ENCODE measurements at places on chromosomes 6 and 20.

GRCh38 chr6:7528565-7528964 is 12.9 kb upstream of the DSP start:
- no peak for DNase-seq

- DNase-seq: no peak
Measured at GRCh38 chr20:51461306-51461705, 81.2 kb downstream of the NFATC2 start.

- DNase-seq: peak; percentile 95
Measured at GRCh38 chr6:14001329-14002012, 76.7 kb downstream of the RNF182 start.

DNA sequence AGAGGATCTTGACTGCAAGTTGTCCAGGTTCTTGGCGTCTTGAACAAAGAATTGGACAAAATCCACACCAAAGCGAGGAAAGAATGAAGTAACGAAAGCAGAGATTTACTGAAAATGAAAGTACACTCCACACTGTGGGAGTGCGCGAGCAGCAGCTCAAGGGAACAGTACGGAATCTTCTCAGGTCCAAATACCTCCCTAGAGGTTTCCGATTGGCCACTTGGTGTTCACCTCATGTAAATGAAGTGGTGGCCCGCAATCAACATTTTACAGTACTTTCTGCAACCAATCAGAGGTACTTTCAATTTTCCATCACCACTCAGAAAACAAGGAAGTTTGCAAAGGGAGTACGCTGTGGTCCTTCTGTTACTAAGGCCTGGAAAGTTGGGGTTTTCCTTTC is 122.4 kb downstream of the PTPRK start:
- DNase-seq: peak; percentile 42

DNA sequence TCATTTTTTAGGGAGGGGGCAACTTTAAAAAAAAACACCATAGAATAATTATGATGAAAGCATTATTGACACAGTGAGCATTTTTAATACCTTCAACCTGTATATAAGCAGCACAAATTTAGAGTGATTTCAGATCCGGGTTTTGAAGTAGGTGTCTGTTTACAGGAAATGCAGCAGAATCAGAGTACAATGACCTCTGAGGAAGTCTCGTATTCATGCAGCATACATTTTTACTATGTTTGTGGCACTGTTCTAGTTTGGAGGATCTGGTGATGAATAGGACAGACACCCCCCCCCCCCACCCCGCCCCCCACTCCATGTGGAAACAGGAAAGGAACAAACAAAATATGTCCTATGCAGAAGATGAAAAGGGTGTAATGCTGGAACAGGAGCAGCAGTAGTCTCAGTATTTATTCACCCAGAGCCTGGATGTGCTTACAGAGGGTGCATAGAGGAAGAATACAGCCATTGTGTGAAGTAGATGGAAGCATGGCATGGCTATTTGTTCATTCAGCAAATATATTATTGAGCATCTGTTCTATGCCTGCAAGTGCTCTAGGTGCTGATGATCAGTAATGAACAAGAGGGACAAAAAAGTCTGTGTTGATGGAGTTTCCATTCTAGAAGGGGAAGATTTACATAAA is 19.7 kb downstream of the VAPB start:
- no peak for DNase-seq

GRCh38 chr6:90819483-90819882 is 232.6 kb upstream of the MAP3K7 start:
- DNase-seq: no peak

GRCh38 chr20:62918147-62918546 is 8.2 kb downstream of the DIDO1 start:
- no peak for DNase-seq

GRCh38 chr20:45008521-45009049 is 42.3 kb downstream of the STK4 start:
- DNase-seq: no peak

GRCh38 chr6:148461986-148462577 is 119.4 kb downstream of the SASH1 start:
- no peak for DNase-seq

DNA sequence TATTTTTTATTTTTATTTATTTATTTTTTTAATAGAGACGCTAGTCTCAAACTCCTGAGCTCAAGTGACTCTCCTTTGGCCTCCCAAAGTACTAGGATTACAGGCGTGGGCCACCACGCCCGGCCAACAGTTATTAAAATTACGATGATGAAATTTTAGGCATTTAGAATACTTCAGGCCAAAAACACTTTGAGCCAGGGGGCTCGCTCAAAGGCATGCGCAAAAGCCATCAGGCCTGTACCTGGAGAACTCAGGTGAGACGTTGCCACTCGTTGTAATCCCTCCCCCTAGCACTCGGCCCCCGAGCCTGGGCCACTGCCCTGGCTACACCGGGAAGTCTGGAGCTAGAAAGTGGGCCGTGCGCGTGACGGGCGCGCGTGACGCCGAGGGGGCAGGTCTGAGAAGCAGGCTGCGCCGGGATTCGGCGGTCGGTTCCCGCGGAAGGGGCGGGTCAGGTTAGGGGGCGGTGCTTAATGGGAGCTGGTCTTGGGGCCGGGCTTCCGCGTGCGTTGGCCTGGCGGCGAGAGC is 337 bp upstream of the CBFA2T2 start:
- DNase-seq: peak; percentile 98

- DNase-seq: no peak
Measured at GRCh38 chr6:53771785-53772624, 22.8 kb upstream of the LRRC1 start.

DNA sequence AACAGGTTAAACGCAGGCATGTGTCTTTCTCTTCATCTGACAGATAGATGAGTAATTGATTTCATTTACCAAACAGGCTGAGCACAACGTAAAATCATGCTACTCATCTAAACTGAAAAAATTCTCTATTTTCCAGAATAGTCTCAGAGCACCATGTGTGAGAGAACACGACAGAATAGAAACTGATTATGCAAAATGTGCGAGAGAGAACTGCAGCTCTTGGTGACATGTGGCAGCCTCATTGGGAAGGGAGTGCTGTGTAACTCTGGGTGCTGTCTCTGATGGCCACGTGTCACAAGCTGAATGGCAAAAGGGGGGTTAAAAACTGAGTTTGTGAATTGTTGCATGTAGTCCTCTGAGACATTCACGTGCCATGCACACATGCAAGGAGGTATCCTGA is 143.7 kb upstream of the ATXN1 start:
- DNase-seq: no peak

- DNase-seq: no peak
Measured at GRCh38 chr6:15512126-15512525, 150.7 kb downstream of the DTNBP1 start.

DNA sequence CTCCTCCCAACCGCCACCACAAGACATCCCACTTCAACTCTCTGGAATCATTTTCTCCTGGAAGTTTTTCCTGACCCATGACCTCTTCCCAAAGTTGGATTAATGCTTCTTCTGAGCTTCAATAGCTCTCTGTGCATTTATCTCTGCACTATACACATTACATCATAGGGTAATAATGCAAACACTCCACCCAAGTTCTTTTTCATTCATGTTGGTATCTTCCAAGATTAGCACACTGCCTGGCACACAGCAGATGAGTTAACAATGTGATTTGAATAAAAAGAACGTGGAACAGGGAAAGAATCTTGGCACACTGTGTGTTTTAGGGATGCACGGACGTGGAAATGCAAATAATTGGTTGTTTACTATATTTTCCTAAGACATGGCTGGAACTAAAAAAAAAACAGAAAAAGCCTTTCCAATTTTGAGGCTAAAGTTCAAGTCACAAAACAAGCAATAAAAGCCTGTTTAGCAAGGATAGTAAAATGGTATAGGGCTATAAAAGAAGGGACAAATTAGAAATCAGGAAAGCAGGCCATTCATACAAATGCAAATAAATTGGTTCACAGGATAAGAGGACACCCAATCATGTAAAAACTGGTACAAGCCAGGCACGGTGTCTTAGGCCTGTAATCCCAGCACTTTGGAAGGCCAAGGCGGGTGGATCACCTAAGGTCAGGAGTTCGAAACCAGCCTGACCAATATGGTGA is 1.6 kb upstream of the FAM135A start:
- no peak for DNase-seq

DNA sequence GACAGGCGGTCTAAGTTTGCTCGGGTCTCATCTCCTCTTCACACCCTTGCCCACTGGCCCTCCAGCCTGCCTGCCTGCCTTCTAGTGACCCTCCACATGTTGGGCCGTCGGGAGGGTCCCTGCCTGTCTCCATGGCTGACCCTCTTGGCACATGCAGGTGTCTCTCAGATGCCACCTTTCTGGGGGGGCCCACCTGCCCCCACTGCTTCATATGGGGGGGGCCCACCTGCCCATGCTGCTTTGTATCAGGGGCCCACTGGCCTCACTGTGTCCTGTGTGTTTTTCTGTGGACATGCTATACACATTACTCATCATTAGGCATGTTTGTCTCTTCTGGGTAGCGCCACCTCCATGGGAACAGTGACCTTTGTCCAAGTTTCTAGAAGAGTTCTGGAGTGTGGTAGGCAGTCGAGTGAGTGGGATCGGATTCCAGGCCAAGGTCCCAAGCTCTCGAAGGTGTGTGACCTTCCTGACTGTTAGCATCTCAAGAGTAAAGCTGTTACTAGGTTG is 40.4 kb upstream of the KIF25 start:
- no peak for DNase-seq

DNA sequence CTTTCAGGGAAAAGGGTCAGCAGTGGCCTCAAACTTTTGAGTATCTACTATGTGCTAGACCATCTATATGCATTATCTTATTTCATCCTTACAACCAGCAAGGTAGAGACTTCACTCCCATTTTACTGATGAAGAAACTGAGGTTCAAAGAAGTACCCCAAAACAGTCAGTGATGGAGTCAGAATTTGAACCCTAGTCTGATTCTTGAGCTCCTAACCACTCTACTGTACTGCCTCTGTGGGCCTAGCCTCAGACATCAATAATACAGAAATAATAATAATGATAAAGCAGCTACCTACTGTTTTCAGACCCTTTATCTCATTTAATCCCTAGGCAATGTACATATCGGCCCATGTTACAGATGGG is 8.4 kb downstream of the ADA start:
- no peak for DNase-seq

Data from muscle of back (tissue), 13 donors.